Mesothelial cell of epicardium (in vitro differentiated cells): ENCODE measurements at places on chromosomes 5 and 9.

DNA sequence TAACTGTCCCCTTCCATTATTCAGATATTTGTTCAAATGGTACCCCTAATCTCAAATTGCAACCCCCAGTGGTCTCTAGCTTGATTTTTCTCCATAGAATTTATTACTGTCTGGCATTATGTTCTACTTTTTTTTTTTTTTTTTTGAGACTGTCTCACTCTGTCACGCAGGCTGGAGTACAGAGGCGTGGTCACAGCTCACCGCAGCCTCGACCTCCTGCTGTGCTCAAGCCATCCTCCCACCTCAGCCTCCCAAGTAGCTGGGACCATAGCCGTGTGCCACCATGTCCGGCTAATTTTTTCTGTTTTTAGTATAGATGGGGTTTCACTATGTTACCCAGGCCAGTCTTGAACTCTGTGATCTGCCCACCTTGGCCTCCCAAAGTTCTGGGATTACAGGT is 2.0 kb upstream of the REEP5 start:
- DNase-seq = no peak

GRCh38 chr5:36870399-36871040 is 6.0 kb upstream of the NIPBL start:
- DNase-seq = no peak

DNA sequence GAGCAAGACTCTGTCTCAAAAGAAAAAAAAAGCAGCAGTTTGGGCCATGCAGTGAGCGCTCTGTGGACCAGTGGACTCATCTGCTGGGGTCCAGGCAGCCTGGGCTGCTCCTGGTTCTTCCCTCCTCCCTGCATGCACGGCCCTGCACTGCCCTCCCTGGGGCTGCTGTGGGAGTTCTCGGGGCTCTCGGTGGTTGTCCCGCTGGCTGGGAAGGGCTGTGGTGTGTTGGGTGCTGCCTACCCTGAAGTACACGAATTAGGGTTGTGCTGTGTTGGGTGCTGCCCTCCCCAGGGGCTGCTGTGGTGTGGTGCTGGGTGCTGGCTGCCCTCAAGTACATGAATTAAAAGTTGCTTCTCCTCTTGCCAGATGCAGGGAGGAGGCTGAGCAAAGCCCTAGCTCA is 18.3 kb upstream of the CLPTM1L start:
- no peak for DNase-seq

GRCh38 chr5:135462304-135462703 is 10.2 kb upstream of the TIFAB start:
- DNase-seq = no peak

GRCh38 chr5:157354800-157355199 is 88.9 kb downstream of the CYFIP2 start:
- DNase-seq = no peak

DNA sequence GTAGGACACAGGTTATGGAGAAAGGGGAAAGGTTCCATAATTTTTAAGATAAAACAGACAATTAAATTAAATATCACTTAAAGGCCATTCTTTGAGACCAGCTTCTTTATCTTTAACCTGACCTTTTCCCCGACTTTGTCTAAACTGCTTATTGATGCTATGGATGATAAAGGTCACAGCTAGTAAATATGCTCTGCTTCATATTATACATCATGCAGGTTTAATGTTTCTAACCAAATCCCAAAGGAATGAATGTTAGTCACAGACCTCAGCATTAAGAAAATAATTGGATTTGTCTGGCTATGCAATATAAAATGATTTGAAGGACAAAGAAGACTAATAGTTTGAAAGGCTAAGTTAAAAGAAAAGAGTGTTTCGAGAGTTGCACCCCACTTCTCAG is 147.6 kb downstream of the ST8SIA4 start:
- DNase-seq = no peak

- DNase-seq = no peak
Observed at GRCh38 chr5:138936225-138936967, 61.3 kb upstream of the LRRTM2 start.

DNA sequence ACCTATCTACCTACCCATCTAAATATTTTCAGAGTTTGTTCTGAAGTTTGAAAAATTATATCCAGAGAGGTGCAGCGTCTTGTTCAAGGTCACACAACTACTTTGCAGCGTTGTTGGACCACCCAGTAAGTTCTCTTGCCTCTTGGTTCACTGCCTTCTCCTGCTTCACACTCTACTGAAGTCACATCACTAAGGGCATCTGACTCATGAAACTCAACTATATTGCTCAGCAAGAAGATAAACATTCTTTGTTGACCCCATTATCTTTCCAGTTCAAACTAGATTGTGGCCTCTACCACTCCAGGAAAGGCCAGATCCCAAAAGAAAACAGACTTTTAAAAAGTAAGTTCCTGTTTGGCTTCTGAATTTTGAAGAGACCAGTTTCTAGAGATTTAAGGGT is 326.9 kb downstream of the SLIT3 start:
- no peak for DNase-seq

DNA sequence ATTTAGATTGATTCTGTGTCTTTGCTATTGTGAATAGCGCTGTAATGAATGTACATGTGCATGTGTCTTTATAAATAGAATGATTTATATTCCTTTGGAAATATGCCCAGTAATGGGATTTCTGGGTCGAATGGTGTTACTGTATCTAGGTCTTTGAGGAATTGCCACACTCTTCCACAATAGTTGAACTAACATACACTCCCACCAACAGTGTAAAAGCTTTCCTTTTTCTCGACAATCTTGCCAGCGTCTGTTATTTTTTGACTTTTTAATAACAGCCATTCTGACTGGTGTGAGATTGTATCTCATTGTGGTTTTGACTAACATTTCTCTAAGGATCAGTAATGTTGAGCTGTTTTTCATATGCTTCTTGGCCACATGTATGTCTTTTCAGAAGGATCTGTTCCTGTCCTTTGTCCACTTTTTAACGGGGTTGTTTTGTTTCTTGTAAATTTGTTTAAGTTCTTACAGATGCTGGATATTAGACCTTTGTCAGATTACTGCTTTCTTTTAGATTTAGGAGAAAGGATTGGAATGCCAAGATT is 125.0 kb upstream of the NR5A1 start:
- DNase-seq = no peak

DNA sequence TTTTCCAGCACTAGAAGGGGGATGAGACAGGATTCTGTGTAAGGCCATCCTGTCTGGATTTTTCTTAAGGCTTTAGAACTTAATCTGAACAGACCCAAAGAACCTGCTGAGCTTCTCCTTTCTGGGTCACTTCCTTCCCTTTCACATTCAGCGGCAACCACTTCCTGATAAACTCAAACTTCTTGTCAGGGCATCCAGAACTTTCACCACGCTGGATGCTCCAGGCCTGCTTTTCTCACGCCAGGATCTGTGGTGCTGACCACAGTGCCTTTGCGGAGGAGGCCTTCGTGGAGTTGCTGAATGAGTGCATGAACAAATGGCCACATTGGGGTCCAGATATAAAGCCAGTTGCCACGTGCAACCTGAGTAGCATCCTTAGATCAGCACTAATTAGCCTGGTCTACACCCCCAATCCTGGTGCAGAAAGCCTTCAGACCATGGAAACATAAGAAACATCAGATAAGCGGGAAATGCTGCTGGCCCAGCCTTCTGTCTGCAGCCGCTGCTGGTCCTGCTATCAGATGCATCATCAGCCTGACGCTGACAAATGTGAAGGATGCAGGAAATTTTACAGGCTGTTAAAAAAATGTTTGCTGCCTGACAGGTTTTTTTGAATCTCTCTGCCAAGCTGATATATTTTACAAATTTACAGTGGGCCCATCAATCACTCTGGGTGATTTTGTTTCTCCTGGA is 75.3 kb upstream of the BARHL1 start:
- no peak for DNase-seq

DNA sequence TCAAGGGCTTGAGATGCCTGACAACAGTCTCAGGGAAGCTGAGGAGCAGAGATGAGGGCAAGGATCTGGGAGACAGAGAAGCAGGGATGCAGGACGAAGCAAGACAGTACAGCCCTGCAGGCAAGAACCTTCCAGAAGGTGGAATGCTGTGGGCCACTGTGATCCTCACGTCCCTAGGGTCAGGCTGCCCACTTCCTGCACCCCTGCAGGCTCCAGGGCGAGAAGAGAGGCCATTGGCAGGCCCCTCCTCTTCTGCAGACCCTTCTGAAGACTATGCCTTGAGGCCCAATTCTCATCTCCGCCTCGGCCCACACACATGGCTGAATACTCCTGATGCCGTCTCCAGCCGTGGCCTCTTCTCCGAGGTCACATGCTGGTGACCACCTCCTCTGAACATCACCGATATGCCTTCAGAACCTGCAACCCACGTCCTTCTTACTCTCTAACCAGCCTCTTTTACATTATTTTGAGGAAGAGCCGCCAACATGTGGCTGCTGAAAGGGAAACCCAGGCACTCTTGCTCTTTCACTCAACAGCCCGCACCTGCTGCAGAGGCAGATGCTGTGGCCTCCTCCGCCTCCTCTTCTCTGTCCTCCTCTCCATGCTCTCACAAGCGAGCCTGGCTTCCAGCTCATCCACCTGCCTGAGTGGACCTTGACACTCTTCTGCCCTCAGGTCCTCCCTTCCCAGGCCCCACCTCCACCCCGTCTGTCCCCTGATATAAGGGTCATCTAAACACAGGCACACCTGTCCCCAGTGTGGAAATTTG is 181.5 kb downstream of the IRX2 start:
- no peak for DNase-seq

DNA sequence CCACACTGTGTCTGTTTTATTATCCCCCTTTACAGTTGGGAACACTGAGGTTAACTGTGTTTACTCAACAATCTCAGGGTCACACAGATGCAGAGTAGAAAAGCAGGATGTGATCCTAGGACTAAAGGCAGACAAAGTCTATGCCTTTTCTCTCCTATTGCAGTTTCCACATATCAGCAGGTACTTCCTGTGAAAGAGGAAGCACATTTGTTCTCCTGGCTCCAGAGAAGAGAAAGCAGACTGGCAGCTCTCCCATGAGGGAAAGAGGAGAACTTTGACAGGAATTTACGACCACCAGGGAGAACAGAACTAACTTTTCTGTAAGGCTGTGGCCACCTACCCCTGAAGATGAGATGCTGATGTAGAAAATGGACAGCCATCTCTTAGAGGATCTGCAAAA is 84.2 kb upstream of the TNC start:
- no peak for DNase-seq

DNA sequence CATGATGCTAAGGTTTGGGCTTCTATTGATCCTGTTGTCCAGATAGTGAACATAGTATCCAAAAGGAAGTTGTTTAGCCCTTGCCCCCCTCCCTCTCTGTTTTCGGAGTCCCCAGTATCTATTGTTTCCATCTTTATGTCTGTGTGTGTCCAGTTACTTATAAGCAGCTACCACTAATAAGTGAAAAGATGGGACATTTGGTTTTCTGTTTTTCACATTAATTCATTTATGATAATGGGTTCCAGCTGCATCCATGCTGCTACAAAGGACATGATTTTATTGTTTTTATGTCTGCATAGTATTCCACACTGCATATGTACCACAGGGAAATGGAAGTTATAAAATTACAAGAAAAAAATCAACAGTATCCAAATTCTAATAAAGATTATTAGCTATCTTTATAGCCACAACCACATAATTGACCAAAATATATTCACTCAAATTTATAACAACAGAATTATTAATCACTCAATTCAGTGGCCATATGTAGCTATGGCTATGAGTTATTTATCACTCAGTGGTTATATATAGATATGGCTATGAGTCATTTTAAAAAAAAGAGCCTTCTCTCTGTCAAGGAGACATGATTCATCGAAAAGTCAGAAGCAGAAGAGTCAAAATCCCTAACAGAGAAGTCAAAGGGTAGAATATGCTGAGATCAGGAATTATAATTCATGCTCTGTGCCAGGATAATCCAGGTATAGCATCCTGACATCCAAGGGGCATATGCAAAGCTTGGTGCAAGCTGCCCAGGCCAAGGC is 367.5 kb downstream of the DEPDC1B start:
- no peak for DNase-seq

GRCh38 chr5:10654566-10654965 is 90.7 kb downstream of the ANKRD33B start:
- no peak for DNase-seq

- no peak for DNase-seq
Observed at GRCh38 chr5:109678447-109678846, 11.3 kb upstream of the MAN2A1 start.

- DNase-seq = no peak
Observed at GRCh38 chr5:26872337-26872736, 166.0 kb downstream of the CDH9 start.

GRCh38 chr5:139998837-139999236 is 44.3 kb downstream of the NRG2 start:
- no peak for DNase-seq

DNA sequence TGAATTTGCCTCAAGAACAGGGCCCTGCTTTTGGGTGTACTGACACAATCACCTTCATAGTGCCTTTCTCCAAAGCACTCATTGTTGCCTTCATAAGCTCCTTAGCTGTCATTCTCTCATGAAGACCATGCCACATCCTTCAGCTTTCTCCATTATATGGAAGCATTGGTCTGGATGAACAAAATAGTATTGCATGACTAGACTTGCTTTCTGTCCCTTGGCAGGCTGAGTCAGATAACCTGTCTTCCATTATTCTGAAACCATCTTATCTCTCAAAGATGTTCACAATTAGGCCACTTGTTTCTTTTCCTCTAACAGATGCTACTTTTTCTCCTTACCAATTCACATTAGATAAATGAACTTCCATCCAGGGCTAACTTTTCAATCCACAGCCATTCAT is 297.9 kb downstream of the IRX1 start:
- no peak for DNase-seq

- peak; percentile 35 for DNase-seq
Observed at GRCh38 chr5:135254183-135254582, 144.8 kb downstream of the MACROH2A1 start.

GRCh38 chr9:133122935-133123611 is 2.0 kb upstream of the RALGDS start:
- no peak for DNase-seq

- DNase-seq = no peak
Observed at GRCh38 chr9:134208981-134209725, 44.8 kb upstream of the RNU6ATAC start.

- no peak for DNase-seq
Observed at GRCh38 chr5:115602591-115603125, 379 bp upstream of the TICAM2 start.

- no peak for DNase-seq
Observed at GRCh38 chr9:87810679-87811178, 71.9 kb upstream of the SPATA31E1 start.

DNA sequence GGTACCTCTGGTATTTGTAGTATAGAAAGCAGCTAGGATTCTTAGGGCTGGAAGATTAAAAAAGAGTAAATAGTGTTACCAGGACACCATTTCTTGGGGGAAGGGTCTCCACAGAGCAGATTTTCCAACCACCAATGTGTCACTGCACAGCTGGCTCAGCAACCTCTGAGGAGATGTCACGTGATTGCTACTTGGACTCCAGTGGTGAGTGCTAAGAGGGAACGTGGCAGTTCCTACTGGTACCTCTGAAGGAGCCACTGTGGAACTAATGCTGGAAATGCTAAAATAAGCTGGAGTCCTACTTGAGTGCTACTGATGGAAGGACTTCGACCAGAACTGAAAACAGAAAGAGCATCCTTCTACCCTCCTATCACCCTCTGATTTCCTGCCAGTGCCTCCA is 36.1 kb upstream of the SPDL1 start:
- no peak for DNase-seq
